Pancreas (tissue), 10 donors: ENCODE measurements at places on chromosomes 11 and 22. TPM values are rescaled to one million over a fixed set of nuclear protein-coding genes. Genes with fewer than 3 reads are reported as not detected.
A peak's percentile ranks its signal among the peaks of the same experiment; 100 is the strongest.

DNA sequence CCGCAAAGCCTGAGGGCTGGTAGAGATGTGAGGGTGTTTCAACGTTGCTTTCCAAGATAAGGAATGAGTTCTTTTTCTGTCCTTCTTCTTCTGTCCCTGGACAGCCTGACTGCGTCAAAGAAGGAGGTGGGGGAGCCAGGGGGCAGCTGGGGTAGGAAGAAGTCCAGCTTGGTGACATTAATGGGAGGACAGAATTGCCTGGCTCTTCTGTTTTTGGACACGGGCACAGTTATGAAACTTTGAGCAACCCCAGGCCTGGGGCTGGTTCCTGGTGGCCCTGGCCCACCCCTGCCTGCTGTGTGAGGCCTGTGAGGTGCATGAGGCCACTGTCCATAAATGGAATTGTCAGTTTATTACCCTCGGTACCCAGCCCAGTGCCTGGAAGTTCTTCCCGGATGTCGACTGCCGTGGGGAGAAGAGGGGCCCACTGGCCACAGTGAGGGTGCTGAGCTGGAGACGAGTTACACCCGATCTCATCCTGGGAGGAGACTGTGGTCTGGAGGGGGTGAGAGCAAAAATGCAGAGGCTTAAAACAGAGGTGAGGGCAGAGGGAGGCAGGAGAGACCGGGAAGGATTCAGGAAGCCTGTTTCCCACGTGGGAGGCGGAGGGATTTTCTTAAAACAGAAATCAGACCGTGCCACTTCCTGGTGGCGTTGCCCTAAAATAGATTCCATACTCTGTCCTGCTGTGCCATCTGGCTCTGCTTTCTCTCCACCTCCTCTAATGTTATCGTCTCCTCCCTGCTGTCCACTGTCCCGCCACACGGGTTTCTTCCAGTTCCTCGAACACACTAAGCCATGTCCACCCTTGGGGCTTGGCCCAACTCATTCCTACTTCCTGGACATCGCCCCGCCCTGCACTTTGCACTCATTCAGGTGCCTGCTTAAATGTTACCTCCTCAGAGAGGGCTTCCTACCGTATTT is 59.7 kb upstream of the RASD2 start:
- no peak for DNase-seq

The MRPL48 gene
- total RNA-seq, result 13.2 TPM

GRCh38 chr22:44441401-44442185 is 56.4 kb downstream of the RTL6 start:
- no peak for DNase-seq

DNA sequence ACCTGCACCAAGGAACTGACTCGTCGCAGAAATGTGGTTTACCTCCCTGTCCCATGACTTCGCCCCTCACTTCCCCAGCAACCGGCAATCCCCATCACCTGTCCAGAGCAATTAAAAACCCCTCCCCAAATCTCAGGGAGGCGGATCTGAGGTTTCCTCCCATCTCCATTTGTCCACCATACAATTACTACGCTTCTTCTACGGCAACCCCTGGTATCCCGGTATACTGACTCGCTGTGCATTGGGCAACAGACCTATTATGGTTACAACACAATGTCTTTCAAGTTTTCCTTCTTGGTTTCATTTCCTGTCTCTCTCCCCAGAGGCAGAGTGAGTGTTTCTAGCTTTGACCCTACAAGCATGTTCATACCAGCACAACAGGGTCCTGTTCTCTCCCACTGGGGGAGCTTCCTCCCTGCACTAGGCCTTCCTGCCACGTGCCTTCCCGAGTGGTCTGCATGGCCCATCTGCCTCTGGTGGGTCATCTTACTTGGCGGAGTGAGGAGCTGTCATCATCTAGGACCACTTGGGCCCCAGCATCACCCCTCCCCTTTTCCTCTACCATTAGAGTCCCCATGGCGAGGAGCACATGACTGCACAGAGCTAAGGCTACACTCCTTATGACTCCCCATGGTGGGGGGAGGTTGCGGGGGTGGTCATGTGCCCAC is 30.3 kb upstream of the NAP1L4 start:
- DNase-seq, result no peak

The UPK3A gene
- total RNA-seq, result not detected

DNA sequence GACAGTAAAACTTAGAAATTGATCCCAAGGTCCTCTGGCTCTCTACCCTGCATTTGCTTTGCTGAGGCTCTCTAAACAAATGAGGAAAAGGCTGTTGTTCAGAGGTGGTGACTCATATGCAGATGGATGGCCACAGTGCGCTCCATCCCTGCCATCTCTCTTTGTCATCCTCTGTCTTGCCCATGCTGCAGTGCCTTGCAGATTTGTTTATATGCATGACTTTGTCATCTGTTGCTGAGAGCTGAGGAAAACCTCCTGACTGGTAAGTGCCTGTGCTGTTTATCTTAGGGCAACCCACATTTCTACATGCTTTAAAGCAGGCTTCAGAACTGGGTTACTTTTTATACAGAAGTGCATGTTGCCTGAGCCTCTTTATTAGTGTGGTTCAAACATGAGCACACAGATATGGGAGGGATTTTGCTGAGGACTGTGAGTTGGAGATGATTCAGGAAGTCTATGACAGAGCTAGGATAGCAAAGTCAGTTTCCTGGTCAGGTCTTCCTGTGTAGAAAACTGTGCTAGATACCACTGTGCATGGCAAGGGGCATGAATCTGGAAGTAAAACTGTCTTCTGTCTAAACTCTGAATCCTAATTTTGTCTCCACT is 57.4 kb downstream of the JAM3 start:
- DNase-seq, result no peak

DNA sequence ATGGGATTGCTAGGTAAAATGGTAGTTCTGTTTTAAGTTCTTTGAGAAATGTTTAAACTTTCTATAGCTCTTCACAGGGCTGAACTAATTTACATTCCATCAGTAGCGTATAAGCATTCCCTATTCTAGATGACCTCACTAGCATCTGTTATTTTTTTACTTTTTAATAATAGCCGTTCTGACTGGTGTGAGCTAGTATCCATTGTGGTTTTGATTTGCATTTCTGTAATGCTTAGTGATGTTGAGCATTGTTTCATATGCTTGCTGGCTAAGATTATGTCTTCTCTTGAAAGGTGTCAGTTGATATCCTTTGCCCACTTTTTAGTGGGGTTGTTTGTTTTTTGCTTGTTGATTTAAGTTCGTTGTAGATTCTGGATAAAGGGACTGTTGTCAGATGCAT is 35.9 kb downstream of the MMP27 start:
- no peak for DNase-seq

DNA sequence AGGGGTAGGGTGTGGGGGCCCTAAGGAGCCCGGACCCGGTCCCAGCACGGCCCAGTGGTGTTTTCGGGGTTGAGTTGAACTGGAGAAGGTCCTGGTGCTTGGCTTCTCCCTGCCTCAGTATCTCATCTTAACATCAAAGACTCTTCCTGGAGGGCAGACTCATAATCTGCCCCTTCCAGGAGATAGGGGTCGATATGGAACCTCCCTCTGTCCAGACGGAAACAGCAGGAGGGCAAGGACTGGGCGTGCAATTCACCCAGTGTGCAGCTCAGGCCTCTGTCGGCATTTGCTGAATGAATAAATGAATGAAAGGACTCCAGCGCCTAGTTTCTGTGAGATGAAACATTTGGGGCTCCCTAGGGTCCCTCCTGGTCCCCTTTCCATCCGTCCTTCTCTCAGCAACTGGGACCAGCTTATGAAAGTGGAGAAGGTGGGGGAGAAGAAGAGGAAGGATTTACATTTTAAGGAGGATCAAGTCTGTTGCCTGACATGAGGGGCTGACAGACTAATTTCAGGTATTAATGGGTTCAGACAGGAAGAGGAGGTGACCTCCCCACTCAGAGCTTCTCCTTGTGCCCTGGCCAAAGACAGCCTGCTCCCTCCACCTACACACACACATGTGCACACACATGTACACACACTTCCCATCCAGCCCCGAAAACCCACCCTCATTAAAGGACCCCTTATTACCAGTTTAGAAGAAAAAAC is 1.1 kb upstream of the SHISA8 start:
- DNase-seq, result no peak

DNA sequence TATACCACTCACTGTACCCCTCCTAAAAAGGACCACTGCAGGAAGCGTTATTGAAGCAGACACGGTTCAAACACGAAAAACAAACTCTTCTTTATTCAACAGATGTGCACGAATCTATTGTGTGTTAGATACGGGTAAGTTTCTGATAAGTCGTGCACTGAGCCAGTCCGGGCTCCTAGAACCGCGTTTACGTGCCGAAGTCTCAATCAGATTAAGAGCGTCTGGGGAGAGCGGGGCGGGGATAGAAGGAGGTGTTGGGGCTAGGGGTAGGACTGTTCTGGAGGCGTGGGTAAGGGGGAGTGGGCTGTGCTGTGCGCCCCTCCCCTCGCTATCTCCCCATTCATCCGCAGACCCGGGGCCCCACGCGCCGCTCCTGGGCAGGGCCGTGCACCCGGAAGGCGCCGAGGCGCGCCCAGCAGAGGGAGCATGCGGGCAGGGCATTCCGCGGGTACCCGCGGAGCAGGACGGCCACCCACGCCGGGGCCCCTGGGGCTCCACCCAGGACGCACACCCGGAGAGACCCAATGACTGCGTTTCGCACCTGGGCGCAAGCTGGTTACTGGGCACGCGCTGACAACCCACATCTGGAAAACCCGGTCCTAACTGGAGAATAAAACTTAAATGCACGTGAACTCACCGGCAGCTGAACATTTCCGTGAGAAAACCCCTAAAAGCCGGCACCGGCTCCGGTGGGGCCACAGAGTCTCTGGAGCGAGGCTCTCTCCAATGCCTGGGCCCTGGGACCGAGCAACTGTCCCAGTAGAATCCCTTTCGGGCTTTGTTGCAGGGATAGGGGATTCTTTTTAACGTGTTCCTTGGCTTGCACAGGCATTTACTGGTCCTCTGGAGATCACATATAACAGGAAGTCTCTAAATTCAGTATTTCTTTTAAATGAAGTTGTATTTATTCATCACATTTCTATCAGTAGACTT is 40.6 kb downstream of the WEE1 start:
- peak; percentile 97 for DNase-seq

The C11orf65 gene
- 0.43 TPM for total RNA-seq

GRCh38 chr11:120388261-120388660 is 52.0 kb downstream of the ARHGEF12 start:
- no peak for DNase-seq

The REXO2 gene
- total RNA-seq, result 24.3 TPM

- DNase-seq, result no peak
Measured at GRCh38 chr11:124737638-124738305, 2.0 kb upstream of the NRGN start.

- no peak for DNase-seq
Measured at GRCh38 chr22:47389201-47389600, 626.8 kb downstream of the TBC1D22A start.

GRCh38 chr22:19605508-19606331 is 81.5 kb upstream of the CLDN5 start:
- no peak for DNase-seq

The TAF1D gene
- 67.7 TPM for total RNA-seq

DNA sequence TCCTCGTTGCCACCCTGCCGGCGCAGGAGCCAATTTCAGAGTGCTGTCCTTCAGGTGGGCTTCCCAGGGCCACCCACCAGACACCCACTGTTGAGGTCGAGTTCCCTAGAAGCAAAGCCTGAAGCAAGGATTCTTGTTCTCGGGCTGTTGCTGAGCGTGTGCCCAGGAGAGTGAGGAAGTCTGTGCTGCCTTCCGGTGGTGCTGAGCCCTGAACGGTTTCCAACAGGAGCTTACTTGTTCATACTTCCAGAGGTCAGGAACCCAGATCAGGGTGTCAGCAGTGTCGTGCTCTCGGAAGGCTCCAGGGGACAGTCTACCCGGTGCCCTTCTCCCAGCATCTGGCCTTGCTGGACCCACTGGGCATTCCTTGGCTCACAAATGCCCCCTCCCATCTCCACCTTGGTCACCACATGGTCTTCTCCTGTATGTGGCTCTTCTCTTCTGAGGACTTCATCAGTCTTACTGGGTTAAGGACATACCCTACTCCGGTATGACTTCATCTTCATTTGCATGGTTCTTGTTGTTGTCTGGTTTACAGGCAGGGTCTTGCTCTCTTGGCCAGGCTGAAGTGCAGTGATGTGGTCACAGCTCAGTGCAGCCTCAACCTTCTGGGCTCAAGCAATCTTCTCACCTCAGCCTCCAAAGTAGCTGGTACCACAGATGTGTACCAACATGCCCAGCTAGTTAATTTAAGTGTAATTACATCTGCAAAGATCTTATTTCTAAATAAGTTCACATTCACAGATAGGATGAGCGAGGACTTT is 11.2 kb downstream of the SLC25A1 start:
- no peak for DNase-seq

GRCh38 chr22:20606041-20606783 is 98.8 kb downstream of the MED15 start:
- DNase-seq, result peak; percentile 90

GRCh38 chr11:132772703-132773545 is 759.4 kb downstream of the OPCML start:
- DNase-seq, result no peak

GRCh38 chr11:57778318-57779037 is 16.9 kb downstream of the CTNND1 start:
- peak; percentile 87 for DNase-seq

DNA sequence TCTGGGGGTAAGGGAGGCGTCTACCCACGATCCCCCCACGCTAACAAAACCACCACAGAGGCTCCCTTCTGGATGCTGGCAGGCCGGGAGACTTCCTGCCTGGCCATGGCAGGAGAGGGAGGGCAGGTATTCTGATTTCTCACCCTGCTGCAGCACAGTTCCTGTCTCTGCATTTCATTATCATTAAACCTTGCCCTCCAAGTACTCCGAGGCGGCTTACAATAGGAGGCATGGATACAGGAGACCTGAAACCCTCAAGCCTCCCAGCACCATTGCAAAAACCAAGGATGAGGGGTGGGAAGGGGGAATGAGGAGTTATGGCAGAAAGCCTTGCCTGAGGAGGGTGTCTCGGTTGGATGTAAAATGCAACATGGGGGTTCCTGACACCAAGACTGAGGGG is 44.1 kb upstream of the MN1 start:
- no peak for DNase-seq

GRCh38 chr11:15897211-15897960 is 459.0 kb downstream of the SOX6 start:
- no peak for DNase-seq

DNA sequence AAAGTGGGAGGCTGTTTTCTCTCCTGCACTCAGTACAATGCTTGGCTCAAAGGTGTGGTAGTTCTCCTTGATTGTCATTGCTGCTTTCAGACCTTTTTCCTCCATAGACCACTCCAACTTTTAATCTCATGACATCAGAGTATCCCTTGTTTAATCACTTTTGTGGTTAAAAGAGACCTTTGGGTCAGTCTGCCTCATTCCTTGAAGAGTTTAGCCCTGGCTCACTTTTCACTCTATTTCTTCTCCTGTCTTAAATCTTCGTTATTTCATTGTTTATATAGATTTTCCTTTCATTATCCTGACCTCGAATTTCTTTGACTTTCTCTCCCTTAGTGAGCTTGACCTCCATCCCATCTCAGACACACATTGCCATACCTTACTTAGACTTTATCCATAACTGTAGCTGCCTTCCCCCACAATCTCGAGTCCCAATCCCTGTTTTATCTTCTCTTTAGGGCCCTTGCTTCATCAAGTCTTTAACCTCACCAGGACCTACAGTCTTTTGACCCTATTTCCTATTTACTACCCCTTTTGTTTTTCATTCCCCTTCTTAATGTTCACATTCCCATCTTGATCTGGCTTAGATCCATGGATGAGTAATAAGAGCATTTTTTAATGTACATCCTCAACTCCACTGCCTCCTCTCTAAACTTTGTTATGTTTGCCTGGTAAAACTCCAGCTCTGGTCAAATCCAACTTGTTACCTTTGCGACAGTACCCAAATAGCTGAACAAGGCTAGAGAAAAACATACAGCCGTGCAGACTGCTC is 9.5 kb downstream of the ATXN10 start:
- no peak for DNase-seq
